ENCODE measurements at places on chromosomes 16 and 17.

GRCh38 chr17:5598457-5598856 is 14.1 kb upstream of the NLRP1 start:
- DNase-seq = no peak

DNA sequence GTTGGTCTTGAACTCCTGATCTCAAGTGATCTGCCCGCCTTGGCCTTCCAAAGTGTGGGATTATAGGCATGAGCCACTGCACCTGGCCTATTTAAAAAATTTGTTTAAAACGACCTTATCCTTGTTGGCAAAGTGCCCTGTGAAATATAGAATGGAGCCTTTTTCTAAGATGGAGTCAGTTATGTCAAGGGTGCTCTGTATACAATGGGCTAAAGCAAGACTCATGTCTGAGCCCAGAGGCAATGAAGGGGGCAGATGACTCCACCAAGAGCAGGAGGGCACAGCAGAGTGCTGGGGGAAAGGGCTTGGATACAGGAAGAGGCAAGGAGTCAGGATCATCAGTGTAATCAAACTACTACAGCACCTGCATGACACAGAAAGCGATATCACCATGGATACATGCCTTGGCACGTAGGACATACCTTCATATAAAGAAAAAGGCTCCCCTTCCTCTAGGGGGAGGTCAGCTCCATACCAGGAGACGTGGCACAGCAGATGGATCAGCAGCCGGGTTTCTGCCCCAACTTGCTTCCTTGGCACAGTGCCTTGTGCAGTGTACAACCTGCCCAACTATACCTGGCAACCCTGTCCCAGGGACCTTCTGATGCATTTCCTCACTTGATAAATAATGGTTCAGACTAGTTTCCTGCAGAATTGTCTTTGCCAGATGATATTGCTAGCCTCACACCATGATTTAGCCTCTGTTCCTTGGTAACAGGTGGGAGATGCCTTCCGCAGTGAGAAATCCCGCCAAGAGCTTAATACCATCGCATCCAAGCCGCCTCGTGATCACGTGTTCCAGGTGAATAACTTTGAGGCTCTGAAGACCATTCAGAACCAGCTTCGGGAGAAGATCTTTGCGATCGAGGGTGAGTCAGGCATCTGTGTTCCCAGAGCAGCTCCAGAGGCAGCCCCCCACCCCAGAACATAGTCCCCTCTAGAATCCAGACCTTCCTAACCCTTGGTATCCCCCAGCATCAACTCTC is 15.3 kb downstream of the ITGAM start:
- no peak for DNase-seq

DNA sequence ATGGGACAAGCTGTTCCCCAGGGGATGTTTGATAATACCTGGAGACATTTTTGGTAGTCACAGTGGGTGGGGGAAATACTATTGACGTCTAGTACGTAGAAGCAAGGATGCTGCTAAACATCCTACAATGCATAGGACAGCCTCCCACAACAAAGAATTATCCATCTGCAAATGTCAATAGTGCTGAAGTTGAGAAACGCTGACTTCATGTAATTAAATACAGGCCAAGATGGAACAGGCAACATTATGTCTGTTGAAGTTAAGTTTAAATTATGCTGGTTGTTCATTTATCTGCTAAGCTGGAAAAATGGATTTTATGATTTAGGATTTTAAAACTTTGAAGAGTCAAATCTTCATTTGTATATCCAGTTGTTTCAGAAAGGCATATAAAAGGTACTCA is 341.2 kb upstream of the DYNLRB2 start:
- no peak for DNase-seq

DNA sequence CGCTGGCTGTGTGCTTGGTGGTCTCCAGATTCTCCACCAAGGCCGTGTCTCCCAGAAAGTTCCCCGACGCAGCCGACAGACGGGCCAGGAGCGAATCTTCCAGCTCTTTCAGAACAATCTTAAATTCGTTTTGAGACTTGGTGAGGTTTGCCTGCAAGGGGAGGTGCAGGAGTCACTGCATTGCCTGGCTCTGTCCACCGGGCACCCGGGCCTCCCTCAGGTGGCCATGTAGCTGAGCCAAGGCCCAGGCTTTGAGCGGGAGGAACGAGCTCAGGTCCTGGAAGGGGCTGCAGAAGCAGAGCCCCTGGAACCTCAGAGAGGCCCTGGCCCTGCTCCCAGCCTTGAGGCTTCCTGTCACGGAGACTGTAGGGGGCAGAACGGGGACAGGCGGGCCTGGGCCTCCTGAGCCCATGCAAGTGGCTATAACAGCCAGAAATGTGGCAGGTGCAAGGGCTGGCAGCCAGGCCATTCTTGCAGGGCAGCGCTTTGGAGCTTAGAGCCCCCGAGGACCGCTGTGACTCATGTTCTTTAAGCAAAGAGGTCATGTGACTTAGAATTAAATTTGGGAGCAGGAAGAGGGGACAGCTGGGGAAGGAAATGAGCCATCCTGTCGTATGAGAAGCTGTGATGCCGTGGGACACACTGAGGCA is 72.4 kb downstream of the PGS1 start:
- DNase-seq = no peak

DNA sequence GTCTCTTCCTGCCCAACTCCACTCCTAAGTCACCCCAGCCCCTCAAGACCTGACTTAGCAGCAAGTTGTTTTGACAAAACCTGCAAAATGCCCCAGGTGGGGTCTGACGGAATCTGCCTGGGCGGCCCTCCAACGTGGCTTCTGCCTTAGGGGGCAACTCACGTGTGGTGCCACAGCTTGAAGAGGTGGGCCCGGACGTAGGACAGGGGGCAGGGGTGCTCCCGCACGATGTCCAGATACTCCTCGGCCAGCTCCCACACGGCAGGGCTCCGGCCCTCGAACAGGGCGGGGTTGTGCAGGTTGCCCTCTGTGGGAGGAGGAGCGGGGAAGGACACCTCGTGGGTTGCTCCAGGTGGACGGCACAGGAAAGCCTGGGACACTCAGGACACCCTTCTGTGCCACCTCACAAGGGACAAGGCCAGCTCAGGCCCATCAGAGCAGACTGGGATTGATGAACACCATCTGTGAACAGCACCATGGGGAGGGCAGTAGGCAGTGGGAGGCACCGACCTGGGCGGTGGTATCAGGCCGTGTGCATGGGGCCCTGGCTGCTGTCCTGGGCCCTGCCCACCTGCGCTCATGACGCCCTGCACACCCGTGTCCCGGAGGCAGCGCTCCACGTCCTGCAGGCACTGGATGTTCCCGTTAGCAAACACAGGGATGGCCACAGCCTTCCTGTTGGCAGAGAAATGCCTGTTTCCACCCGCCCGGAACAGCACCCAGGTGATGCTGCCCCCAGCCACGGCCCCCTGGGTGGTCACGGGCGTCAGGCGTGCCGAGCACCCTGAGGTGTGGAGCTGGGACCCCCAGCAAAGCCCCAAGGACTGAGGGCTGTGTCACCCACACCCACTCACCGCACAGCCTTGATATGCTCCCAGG is 4.3 kb downstream of the DUS1L start:
- no peak for DNase-seq

DNA sequence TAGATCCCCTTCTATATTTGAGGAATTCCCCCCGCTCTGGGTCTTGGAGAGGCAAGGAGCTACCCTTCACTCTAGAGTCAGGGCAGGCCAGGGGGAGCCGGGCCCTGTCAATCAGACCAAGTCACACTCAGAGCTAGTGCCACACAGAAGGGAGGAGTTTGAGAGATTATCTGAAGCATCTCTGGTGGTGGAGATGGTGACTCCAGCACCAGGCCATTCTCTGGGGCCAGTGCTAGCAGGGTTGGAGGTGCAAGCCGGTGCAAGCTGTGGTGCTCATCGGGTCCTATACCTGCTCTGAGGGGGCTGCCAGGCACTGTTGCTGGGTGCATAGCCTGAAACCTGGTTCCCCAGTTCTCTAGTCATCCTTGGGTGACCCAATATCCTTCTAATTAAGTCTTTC is 201.2 kb downstream of the COPRS start:
- no peak for DNase-seq

DNA sequence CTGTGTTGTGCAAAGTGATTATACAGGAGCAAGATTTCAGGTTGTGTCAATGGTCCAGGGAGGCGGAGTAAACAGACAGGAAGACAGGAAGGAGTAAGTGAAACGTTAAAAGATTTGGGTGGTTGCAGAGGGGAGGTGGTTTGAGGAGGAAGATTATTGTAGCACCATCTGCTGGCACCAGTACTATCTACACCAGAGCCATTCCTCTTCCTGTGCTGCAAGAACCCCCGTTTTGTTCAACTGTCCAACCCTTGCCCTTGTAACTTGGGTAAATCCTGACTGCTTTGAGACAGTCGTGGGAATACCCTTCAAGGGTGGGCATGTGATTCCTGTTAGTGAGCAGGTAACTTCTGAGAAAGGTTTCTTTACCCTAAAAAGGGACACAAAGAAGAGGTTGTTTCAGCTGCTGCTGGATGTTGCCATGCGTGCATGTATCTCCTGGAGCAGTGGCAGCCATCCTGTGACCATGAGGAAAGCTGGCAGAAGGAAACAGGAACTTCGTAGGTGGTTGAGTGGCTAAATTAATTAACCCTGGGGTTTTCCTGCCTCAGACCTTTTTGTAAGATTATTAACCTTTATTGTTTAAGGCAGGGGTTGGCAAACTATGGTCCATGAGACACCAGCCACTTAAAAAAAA is 124.1 kb downstream of the PRKCA start:
- DNase-seq = no peak

GRCh38 chr17:40188694-40189093 is 11.4 kb downstream of the RAPGEFL1 start:
- no peak for DNase-seq

DNA sequence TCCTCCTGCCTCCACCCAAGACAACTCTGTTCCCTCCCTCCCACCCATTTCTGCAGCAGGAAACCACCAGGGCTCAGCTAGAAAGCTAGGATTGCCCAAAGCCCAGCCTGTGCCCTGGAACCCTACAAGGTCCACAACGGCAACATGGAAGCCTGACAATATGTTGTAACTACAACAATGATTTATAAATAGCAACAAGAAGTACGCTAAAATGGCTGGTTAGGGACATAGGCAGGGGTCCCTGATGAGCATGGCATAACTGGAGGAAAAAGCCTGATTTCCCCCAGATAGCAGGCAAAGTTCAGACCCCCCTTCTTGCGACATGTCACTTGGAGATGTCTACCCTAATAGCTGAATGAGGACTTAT is 6.6 kb downstream of the ST3GAL2 start:
- no peak for DNase-seq

DNA sequence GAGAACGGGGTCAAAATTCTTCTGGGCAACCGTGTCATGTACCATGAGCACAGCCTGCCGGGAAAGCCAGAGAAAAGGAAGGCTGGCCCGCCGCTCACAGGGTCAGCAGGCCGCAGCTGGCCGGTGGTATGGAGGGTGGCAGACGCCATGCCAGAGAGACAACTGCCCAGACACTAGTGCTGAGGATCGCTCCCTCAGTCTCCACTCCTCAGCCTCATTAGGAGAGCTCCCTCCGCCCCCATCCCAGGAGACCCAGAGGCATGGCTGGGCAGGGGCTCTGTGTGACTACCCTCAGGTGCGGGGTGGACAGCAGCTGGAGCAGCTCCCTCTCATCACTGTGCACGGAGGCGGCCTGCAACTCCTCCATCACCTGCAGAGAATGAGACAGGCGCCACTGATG is 3.2 kb downstream of the MPP3 start:
- DNase-seq = no peak

GRCh38 chr16:66308096-66308495 is 58.4 kb upstream of the CDH5 start:
- DNase-seq = no peak

DNA sequence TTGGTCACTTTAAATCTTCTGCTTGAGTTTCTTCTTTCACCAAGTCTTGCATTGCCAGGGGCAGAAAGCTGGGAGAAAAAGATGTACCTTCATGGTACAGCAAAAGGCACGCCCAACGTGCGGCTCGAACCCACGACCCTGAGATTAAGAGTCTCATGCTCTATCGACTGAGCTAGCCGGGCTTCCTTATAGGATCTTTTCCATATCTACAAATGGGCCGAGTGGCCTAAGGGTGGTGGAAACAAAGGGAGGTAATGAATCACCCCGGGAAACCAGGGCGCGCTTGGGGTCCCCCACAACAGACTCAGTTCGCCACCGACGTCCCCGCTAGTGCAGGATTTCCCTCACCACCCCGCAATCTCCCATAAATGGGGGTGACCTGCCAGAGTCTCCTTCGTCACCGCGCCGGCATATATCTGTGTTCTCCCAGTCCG is 7.5 kb upstream of the OR1F1 start:
- DNase-seq = no peak

DNA sequence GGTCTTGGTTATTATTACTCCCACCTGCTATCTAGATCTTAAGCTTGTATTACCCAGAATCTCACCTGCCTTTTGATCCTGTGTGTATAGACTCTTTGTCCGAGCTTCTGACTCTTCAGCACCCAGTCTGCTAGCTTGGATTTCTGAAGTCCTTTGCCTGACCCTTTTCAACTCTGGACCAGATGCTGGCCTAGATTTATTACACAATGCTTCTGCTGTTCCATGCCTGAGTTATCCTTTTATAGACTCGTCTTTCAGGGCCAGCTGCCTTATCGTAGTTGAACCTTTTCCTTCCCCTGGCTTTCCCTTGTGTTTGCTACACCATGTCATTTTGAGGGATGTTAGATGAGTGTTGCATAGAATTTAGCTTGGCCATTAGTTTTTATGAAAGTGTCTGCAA is 32.6 kb downstream of the RHOT1 start:
- no peak for DNase-seq

DNA sequence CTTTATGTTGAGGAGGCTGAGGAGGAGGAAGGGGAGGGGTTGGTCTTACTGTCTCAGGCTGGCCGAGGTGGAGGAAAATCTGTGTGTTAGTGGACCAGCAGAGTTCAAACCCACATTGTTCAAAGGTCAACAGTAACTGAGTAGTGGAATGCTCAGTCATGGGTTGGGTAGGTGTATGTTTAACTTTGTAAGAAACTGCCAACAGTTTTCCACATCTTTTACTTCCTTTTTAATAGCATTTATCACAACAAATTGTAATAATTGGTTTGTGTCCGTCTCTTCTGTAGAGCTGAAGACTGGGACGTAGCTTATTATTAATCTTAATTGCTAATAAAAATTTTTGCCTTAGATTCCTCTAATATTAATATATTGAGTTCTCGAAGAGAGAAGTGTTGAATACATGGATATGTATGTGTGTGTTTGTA is 5.3 kb downstream of the ATP6V0A1 start:
- DNase-seq = no peak

- DNase-seq = no peak
Observed at GRCh38 chr17:34527908-34528470, 51.4 kb upstream of the TMEM132E start.

GRCh38 chr17:8477715-8478441 is 42.2 kb downstream of the NDEL1 start:
- no peak for DNase-seq

DNA sequence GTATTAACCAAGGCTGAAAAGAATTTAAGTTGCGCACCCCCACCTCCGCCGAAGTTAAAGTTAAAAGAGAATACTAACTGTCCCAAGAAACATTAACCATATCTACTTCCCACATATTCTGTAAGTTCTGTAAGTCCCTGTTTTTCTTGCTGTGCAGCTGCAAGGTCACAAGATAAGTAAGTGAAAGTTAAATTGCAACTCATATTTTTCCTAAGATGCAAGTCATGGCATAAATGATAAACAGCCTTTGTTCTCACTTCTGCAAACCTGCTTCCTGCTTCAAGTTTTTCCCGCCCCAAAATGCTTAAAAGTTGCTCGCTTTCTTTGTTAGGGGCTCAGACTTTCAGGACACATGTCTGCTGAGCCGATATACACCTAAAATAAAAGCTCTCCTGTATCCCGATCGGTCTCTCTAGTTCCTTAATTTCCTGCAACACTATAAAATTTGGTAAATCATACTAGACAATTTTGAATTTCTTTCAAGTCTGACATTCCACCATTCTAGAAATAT is 32.6 kb upstream of the ABCA9 start:
- peak; percentile 11 for DNase-seq

- no peak for DNase-seq
Observed at GRCh38 chr17:49349541-49349940, 12.5 kb downstream of the ZNF652 start.

GRCh38 chr16:23824909-23825308 is 10.9 kb upstream of the PRKCB start:
- DNase-seq = no peak
